ENCODE measurements at places on chromosomes 7 and 10. TPM values are rescaled to one million over a fixed set of nuclear protein-coding genes. Genes with fewer than 3 reads are reported as not detected.
A peak's percentile ranks its signal among the peaks of the same experiment; 100 is the strongest.

GRCh38 chr7:35255443-35256255 is 1.7 kb upstream of the TBX20 start:
- no peak overlapping the region for H3K27ac ChIP-seq
- H3K4me1 ChIP-seq: peaks cover 5% of the 10 kb centered on the region
- peaks cover 100% of the 10 kb centered on the region for H3K27me3 ChIP-seq
- no peak overlapping the region for H3K4me3 ChIP-seq

GRCh38 chr10:119651514-119652360 is 557 bp downstream of the BAG3 start:
- H3K4me3 ChIP-seq: peak overlapping the region; percentile 64
- no peaks in the 10 kb centered on the region for H3K27me3 ChIP-seq
- no peaks in the 10 kb centered on the region for H3K36me3 ChIP-seq

DNA sequence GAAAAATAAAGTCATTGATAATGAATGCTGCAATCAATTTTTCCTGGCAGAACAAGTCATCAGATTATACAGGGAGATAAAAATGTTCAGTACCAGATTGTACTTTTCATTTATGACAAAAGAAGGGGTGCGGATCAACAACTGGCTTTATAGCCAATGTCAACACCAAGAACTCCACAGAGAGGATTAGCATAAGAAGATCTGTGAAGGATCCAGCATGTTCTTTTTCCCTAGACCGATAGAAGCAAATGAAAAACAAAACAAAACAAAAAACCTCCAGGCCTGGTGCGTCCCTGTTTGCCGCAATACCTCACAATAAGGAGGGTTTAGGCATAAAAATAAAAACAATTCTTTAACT is 34.7 kb upstream of the PRKAR2B start:
- H3K27me3 ChIP-seq: no peaks in the 10 kb centered on the region
- H3K4me3 ChIP-seq: no peak overlapping the region
- DNase-seq: no peak
- H3K4me1 ChIP-seq: no peaks in the 10 kb centered on the region

Gene FOXI2
- not detected for total RNA-seq

DNA sequence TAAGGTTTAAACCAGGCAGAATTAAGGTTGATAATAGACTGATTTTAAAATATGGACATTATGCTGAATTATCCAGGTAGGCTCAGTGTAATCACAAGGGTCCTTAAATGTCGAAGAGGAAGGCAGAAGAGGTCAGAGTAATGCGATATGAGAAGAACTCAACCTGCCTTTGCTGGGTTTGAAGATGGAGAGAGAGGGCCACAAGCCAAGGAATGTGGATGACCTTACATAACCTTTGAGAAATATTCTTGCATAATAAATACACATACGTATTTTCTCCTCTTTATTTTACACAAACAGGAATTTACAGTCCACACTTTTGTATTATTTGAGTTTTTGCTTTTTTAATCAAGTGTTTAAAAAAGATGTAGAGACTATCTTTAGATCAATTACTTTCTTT is 88.5 kb downstream of the ST7 start:
- no peak for DNase-seq
- H3K36me3 ChIP-seq: no peaks in the 10 kb centered on the region
- H3K4me3 ChIP-seq: no peak overlapping the region
- no peak overlapping the region for H3K27ac ChIP-seq
- H3K27me3 ChIP-seq: no peaks in the 10 kb centered on the region

- H3K27ac ChIP-seq: no peak overlapping the region
- no peaks in the 10 kb centered on the region for H3K27me3 ChIP-seq
- no peaks in the 10 kb centered on the region for H3K4me1 ChIP-seq
- H3K4me3 ChIP-seq: no peak overlapping the region
- no peaks in the 10 kb centered on the region for H3K36me3 ChIP-seq
Measured at GRCh38 chr10:46306516-46307184, 19.9 kb downstream of the ANTXRL start.

DNA sequence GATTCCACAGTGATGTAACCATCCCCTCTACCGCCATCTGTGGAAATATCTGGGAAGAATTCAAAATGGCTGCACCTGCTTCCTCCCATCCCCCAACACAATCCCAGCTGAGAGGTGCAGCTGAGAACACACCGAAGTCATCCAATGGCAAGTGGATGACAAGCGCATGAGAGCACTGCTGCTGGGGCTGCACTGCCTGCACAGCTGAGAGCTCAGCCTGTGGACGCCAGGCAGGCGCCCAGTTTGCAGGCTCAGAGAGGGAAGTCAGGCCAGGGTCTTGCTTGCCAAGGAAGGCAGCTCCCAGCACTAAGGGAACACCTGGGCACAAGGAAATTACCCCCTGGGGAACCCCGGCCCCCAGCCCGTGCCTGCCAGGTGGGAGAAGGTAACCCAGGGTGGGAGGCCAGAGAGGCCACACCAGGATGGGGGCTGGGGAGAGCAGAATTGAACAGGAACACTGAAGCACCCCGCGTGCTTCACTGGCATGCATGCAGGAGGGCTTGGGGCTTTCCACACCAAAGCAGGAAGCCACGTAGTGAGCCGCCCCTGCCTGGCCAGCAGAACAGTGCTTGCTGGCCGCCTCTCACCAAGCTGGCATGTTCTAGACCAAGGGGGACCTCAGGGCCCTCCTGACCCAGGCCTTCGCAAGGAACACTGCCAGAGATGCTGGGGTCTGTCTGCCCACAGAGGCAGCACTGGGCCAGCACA is 46.2 kb downstream of the FAM53B start:
- peak; percentile 87 for DNase-seq
- H3K27me3 ChIP-seq: no peaks in the 10 kb centered on the region
- H3K36me3 ChIP-seq: peaks cover 10% of the 10 kb centered on the region

DNA sequence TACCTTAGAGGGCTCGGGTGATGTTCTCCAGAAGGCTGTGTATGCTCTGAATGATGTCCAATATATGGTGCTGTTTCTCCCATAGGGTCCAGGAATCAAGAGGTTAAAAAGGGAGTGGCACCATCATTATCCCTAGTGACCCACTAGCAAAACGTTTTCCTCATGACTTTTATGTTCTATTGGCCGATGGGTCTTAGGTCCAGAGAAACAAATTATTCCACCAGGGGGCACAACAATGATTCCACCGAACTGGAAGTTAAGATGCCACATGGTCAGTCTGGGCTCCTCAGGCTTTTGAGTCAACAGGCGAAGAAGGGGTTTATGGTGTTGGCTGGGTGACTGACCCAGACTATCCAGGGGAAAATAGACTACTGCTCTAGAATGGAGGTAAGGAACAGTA is 256.1 kb downstream of the COBL start:
- H3K27ac ChIP-seq: no peak overlapping the region
- H3K27me3 ChIP-seq: no peaks in the 10 kb centered on the region
- no peak overlapping the region for H3K4me3 ChIP-seq
- no peaks in the 10 kb centered on the region for H3K36me3 ChIP-seq

DNA sequence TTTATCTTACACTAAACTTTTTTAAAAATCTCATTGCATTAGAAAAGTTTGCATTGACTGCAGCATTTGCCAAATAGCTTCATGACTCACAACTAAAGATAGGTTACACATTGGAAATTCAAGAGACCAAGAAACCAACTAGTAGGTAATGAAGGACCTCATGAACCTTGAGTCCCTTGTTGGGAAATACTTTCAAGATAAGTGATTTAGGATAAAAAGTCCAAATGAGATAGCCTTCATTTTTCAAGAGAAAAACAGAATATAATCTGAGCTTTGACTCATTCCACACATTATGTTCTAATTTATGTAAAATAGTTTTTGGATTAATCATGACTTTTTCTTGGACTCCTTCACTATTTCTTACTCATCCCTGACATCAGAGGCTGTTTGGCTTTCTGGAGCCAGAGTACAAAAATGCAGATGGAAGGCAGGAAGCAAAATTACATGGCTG is 13.1 kb upstream of the LIPF start:
- H3K27ac ChIP-seq: no peak overlapping the region
- DNase-seq: no peak
- H3K4me3 ChIP-seq: no peak overlapping the region
- no peaks in the 10 kb centered on the region for H3K27me3 ChIP-seq
- H3K4me1 ChIP-seq: peaks cover 5% of the 10 kb centered on the region

All from spleen (tissue), 13 donors.